ENCODE measurements at places on chromosomes 2 and 18.

DNA sequence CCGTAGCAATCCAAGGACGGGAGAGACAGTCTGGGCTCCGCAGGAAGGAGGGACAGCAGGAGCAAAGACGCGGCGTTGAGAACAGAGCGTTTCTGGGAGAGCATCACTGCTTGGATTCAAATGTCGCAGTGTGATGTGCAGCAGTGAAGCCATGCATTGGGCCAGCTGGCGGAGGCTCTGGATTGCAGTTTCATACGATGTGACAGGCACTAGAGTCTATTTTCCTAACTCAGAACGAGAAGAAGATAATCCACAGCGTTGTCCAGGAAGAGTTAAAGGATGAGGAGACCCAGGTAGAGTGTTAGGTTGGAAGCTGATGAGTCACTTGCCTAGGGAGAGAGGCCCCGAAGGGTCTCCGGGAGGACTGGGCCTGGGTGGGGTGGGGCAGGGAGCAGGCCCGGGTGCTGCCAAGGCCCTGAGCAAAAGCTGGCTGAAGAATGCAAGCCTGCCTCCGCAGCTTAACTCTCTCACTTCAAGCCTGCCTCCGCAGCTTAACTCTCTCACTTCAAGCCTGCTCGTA is 17.7 kb upstream of the SEMA4C start:
- DNase-seq, result no peak

GRCh38 chr2:2743164-2743571 is 412.1 kb upstream of the MYT1L start:
- peak; percentile 82 for DNase-seq

DNA sequence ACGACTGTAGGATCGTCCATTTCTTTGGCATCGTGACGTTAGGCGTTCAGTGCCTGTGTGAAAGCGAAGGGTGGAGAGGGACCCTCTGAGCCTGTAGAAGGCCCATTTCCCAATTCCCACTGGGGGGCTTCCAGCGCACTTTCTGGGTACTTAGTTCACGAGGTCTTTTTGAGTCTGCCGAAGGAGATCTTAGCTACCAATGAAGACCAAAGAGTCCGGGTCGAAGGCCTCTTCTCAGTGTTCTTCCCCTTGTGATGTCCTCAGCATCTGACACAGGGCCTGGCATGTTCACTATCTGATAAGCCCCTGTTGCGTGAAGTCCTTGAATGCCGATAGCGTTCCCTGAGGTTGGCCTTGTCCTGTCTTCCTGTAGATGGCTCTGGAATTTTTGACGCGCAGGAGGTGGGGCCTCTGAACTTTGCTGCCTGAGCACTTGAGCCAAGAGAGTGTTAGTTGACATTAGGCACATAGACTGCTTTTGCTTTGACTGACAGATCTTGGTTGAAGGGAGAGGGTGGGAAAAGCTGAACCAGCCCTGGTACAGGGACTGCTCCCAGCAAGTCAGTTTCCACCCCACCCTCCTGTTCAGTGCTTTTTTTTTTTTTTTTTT is 52.8 kb downstream of the LDLRAD4 start:
- no peak for DNase-seq

- peak; percentile 91 for DNase-seq
These were observed 572 bp downstream of the INPP4A start for GRCh38 chr2:98445177-98445682.

- DNase-seq, result no peak
These were observed 2.6 kb downstream of the BAZ2B start for GRCh38 chr2:159613651-159614285.

- DNase-seq, result no peak
These were observed 15.1 kb upstream of the WDR33 start for GRCh38 chr2:127826047-127826446.

DNA sequence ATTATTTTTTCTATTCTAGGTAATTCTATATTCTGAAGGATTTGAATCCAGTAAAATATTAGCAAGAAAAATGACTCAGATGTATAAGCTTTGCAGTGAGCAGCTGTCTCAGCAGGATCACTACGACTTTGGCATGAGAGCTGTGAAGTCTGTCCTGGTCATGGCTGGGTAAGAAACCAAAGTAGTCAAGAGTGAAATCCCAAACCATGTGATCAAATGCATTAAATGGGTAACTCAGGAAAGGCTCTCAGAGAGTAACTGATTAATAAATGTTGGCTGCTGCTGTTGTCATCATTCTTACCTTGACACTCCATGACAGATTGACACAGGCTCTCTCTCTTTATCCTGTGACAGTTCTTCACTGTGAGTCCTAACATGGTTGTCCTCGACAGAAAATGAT is 124.1 kb downstream of the DNAH6 start:
- DNase-seq, result no peak

DNA sequence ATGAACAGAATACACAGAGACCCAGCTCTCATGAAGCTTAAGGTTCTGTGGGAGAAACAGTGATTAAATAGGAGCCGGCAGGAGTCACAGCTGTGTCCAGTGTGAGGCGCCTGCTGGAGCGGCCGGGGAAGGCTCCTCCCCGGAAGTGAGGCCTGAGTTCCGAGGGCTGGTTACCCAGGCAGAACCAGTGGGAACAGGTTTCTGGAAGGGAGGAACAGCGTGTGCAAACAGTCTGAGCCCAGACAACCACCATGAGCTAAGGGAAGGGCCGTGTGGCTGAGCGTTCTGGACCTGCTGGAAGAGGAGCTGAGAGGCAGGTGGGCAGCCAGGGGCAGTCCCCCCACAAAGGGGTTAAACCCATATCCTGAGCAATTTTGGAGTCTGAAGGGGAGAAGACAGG is 26.0 kb upstream of the NPAS2 start:
- DNase-seq, result no peak

DNA sequence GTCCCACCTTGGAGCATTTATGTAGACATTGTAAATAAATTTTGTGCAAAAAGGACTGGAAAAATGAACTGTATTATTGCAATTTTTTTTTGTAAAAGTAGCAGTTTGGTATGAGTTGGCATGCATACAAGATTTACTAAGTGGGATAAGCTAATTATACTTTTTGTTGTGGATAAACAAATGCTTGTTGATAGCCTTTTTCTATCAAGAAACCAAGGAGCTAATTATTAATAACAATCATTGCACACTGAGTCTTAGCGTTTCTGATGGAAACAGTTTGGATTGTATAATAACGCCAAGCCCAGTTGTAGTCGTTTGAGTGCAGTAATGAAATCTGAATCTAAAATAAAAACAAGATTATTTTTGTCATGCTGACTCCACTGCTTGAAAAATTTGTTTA is 137.5 kb downstream of the MEIS1 start:
- no peak for DNase-seq

- DNase-seq, result no peak
These were observed 13.1 kb downstream of the CTLA4 start for GRCh38 chr2:203880557-203881125.

GRCh38 chr2:96493072-96493471 is 12.1 kb downstream of the NEURL3 start:
- DNase-seq, result no peak

- no peak for DNase-seq
These were observed 45.7 kb upstream of the RALBP1 start for GRCh38 chr18:9429662-9429993.

- no peak for DNase-seq
These were observed 1.0 kb upstream of the HOXD12 start for GRCh38 chr2:176098366-176099158.

DNA sequence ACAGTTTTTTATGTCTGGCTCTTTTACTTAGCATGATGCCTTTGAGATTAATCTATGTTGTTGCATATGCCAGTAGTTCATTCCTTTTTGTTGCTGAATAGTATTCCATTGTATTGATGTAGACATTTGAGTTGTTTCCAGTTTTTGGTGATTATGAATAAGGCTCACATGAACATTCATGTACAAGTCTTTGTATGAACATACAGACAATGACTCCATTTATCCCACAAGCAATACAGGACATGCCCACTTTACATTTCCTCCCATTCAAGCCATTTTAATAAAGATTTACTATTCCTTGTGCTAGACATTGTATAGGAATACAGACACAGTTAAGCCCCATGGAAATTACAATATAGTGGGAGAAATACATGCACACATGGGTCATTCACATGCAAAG is 118.0 kb downstream of the TRIM43 start:
- no peak for DNase-seq

- DNase-seq, result peak; percentile 75
These were observed 36.1 kb downstream of the MROH2A start for GRCh38 chr2:233814056-233814835.

- DNase-seq, result no peak
These were observed 6.4 kb upstream of the NLRC4 start for GRCh38 chr2:32271063-32271462.

DNA sequence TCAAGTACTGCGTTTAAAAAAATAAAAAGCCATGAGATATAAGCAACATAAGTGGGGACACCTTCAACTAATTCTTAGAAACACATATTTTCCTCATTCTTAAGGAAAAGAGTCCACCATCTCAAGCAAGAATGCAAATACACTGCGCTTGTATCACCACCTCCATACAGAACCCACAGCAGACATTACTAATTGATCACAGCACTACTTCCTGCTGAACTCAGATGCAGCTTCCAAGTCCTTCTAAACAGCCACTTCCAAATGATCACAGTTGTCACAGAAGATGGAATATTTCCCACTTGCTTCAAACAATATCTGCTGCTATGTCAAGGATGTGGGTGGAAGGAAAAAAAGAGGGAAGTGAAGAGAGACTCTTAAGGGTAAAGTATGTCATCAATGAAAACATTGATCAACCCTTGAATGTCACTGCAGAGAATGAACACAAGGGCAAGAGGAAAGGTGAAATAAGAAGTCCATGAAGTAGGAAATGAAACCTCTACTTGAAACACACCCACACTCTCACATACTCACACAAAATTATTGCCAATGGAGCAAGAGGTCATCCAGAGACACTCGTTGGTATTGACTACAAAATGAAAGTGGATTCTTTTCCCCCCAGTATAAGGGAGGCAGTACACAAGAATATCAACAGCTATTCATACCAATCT is 22.1 kb downstream of the TGFA start:
- peak; percentile 61 for DNase-seq

DNA sequence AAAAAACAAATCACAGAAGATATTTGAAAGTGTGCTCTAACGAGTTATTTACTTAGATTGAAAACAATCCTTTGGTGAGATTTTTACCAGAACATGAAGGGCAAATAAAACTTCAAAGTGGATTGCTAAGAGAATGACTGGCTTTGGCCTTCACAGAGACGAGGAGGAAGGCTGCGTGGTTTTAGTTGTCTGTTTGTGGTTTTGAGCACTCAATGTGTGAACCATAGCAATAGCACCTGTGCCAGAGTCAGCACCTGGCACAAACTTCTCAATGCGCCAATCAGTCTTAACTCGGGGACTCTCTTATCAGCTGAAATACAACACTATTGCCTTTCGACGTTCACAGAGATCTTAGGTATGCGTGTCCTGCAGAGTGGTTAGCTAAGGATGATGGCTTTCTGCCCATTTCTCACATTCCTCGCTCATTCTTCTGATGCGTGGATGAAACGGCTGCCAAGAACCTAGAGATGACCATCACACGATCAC is 70.0 kb downstream of the MBP start:
- peak; percentile 37 for DNase-seq

DNA sequence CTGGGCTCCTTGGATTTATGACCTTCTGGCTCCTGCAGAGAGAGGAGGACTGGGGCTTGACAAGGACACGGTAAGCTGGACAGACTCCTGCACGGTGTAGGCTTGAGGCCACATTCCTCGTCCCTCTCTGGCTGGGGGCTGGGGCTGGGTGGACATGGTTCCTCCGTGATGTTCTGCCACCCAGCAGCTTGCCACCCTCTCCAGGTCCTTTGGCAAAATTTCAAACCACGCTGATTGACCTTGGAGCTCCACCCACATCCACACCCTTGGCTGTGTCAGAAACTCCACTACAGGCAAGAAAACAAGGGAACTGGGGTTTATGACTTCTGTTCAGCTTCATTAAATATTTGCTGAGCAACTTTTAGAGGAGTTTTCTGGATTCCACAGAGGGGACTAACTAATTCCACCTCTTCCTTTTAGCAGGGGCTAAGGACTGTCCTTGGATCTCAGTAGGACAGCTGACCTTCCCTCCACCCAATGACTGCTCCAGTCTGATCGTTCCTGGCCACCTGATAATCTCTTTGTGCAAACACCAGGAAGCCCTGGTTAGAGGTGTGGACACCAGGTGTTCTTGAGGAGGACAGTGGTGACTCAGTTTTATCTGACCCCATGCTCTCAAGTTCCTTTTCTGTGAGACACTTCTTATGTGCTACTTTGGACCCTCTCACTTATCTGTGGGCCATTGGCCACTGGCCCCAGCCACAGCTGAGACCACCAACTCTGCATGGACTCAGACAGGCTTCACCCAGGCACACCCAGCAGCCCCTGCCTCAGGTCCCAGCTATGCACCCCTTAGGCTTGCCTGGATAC is 29.3 kb downstream of the GPR55 start:
- no peak for DNase-seq

GRCh38 chr18:25019931-25020330 is 332.0 kb downstream of the ZNF521 start:
- DNase-seq, result no peak

Measured in osteoblast (primary cell).